HEK293T (cell line): ENCODE measurements at places on chromosomes 3 and 15.

DNA sequence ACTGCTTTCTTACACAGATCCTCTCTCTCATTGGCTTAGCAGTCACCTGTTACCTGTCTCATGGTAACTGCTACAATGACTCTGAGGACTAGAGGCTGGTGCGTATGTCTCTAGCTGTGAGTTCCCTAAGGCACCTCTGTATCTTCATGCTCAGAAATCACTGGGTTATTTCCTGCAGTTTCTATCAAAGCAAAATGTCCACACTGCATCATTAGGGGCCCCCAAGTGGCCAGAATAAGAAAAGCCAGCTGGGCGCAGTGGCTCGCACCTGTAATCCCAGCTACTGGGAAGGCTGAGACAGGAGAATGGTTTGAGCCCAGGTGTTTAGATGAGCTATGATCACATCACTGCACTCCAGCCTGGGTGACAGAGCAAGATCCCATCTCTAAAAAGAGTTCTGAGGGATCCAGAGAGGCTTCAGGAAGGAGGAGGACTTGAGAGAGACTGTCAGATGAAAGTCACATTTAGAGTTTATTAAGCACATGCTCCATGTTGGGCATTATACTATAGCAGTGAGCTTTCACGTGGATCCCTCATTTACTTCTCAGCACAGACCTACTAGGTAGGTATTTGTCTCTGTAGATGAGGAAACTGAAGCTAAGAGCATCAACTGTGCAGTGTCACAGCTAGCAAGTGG is 2.3 kb upstream of the VPS18 start:
- DNase-seq: no peak

DNA sequence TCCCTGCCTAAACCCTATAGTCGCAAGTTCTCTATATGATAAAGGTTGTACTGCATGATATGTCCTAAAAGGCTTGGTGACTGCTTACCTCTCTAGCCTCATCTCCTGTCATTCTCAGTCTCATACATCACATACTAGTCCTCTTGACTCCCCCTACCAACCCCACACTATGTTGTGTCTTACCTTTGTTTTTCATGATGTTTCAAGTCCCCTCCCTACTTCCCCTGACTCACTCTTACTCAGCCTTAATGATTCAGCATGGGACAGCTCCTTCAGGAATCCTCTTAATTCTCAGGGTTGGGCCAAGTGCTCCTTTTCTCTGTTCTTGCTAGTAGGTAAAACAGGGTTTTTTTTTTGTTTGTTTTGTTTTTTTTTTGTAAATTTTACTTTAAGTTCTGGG is 49.6 kb downstream of the SLMAP start:
- no peak for DNase-seq

DNA sequence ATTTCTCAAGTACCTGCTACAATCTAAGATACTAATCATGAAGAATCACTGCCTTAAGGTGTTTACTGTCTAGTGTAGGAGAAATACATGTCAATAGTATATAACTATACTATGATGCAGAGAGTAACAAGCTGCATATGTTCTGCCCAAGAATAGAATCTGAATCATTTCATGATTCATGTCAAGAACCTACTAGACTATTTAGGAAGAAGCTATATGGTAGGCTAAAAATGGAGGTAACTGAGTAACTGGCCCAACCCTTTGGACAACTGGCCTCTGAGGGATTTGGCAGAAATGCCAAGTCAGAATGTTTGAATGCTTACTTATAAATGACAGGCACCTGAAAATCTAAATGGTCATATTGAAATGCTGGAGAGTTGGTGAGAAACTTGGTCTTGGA is 59.9 kb upstream of the DGKG start:
- no peak for DNase-seq

DNA sequence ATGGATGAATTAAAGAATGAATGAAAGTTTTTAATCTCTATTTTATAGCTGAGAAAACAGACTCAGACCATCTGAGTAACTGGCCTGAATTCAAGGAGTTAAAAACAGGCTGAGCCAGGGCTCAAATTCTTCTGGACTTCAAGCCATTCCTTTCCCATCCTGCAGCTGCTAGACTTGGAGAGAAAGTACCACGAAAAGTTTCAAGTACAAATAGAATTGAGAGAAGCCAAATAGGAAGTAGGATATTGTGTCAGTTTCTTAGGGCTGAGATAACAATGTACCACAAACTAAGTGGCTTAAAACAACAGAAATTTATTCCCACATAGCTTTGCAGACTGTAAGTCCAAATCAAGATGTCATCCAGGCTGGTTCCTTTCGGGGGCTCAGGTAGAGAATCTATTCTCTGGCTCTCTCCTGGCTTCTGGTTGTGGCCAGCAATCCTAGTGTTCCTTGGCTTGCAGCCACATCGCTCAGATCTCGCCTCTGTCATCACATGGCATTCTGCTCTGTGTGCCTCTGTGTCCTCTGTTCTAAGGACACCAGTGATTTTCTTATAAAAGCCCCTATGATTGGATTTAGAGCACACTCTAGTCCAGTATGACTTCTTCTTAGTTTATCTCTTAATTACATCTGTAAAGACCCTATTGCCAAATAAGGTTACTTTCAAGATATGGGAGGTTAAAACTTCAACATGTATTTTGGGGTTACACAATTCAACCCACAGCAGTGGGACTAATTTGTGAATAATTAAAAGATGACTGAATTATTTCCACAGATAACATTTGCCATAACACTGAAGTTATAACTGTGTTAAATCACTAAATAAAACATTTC is 25.7 kb upstream of the GOLIM4 start:
- no peak for DNase-seq

DNA sequence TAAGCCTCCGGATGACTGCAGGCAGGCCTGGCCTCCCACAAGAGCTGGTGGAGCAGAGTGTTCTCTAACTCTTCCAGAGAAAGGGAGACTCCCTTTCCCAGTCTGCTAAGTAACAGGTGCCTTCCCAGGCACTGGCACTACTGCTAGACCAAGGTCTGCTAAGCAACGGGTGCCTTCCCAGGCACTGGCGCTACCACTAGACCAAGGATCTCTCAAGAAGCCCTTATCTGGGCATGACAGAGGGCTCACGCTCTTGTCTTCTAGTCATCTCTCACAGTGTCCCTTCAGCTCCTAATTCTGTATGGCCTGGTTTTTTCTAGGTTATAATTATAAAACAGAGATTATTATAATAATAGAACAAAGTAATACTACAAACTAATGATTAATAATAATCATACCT is 27.8 kb downstream of the MYL3 start:
- no peak for DNase-seq
